ENCODE measurements at places on chromosomes 6 and 20.

- DNase-seq, result no peak
These were observed 92.1 kb upstream of the EEF1E1 start for GRCh38 chr6:8194490-8194889.

GRCh38 chr6:144824018-144824417, 538.9 kb downstream of the UTRN start:
- DNase-seq, result no peak

- DNase-seq, result no peak
These were observed 54.2 kb downstream of the OGFRL1 start for GRCh38 chr6:71342772-71343171.

GRCh38 chr6:16331384-16332174, 93.2 kb downstream of the GMPR start:
- peak; percentile 83 for DNase-seq

DNA sequence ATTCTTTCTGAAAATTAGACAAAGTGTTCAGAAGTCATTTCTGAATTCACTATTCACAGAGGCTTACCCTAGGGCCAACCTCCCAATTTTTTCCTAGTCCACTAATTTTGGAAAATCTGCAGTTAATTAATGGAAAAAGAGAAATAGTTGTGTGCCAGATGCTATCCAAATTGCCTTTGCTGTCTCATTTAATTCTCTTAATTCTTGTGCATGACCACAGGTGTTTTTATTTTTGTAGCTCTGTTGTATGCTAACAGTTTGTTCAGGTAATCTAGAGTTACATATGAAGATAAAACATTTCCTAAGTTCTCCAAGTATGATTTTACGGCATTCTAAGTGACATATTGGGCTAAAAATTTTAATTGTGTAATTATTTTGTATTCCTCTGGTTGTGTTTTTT, 96.8 kb downstream of the SCAF8 start:
- DNase-seq, result no peak

GRCh38 chr6:53929041-53929820, 134.4 kb downstream of the LRRC1 start:
- DNase-seq, result no peak

DNA sequence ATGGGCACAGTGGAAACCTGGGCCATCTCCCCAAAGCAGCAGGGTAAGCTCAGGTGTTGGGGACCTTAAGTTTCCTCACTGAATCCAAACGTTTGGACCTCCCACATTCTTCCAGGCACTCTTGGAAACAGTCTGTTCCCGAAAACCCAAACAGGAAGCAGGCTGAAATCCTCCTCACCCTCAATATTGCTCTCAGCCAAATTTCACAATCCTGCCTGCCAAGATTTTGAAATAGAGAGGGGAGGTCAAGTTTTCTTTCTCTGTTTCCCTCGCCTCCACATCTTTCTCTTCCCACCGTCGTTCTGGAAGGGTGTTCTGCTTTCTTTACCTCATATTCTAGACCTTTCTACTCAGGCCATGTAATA, 392.0 kb upstream of the SASH1 start:
- no peak for DNase-seq
